IPS DF 6.9 (cell line): ENCODE measurements at places on chromosomes 16 and 17.

DNA sequence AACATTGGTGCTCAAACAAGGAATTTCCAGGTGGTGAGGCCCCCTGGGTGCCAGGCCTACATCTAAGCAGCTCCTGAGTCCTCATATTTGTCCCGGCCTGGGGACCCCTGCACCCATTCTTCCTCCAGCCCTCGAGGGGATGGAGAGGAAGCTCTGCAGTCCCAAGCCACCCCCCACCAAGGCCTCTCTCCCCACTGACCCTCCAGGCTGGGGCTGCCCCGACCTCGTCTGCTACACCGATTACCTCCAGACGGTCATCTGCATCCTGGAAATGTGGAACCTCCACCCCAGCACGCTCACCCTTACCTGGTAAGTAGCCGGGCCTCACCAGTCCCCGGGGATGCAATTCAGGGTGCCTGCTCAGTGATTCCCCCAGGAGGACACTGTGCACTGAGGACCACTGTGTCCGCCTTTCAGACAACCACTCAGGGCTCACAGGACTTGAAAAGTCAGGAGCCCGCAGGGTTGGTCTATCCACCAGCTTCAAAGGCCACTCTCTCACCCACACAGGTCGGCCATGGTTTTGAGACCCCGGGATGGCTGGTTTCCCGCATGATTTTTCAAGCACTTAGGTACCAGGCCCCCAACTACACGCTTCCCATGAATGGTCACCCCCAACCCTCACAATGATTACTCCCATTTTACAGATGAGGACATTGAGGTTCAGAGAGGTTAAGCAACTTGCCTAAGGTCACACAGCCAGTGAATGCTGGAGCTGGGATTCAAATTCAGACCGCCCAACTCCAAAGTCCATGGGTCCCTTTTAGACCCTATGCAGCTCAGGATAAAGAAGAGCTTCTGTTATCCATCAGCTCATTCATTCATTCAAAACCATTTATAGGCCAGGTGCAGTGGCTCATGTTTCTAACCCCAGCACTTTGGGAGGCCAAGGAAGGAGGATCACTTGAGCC is 32.4 kb downstream of the IL21R start:
- DNase-seq = no peak

GRCh38 chr16:85207357-85207921 is 95.2 kb upstream of the CIBAR2 start:
- DNase-seq = no peak

DNA sequence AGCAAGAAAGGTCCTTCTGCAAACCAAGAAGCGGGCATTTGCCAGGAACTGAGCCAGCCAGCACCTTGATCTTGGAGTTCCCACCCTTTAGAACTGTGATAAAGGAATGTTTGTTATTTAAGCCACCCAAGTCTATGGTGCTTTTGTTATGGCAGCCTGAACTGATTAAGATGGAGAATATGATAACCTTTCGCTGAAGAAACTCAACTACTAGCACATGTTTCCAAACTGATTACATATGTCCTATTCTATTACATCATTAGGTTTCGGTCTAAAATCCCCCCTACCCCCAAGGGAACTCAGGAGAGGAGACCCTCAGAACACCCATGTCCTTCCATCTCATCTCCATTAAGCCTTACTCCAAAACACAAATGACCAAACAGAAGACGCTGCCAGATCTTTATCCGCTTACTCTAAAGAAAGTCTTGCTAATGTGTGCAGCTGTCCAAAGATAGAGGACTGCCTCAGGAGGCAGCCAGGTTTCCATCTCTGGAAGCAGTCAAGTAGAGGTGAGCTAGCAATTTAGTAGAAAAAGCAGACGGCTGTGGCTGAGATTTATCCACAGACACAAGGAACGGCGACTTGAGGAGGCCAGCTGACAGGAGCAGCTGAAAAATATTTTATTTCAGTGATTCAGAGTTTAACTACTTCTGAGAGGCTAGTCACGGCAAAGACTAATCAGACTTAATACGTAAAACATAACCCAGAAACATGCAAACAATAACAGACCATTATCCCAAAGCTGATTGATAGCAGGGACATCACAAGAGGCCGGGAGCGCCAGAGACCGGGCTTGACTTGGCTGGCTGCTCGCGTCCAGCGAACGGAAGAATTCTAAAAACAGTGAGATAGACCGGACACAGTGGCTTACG is 611.4 kb upstream of the CDH5 start:
- DNase-seq = no peak

- no peak for DNase-seq
Observed at GRCh38 chr16:51825779-51826178, 674.7 kb upstream of the SALL1 start.

- no peak for DNase-seq
Observed at GRCh38 chr17:33225509-33225908, 67.6 kb downstream of the ASIC2 start.

GRCh38 chr16:52562770-52563169 is 15.8 kb upstream of the TOX3 start:
- DNase-seq = no peak

- no peak for DNase-seq
Observed at GRCh38 chr16:600781-601180, 10.9 kb downstream of the RAB40C start.

- no peak for DNase-seq
Observed at GRCh38 chr17:6551869-6552531, 4.4 kb downstream of the PITPNM3 start.

GRCh38 chr17:7023576-7024401 is 939 bp downstream of the BCL6B start:
- DNase-seq = no peak

DNA sequence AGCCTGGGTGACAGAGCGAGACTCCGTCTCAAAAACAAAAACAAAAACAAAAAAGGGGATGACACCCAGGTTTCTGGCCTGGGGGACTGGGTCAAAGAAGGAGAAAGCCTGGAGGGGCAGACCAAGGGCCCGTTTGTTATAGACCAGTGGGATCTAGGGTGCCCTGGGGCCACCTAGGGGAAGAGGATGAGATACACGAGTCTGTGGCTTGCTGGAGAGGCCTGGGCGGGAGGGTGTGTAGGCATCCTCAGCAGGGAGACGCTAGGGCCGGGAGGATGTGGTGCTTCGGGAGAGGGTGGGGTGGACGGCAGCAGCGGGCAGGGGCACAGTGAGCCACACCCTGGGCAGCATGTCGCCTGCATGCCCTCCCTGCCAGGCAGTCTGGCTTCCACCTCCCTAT is 17.1 kb upstream of the CRK start:
- no peak for DNase-seq

GRCh38 chr17:38709864-38710603 is 5.0 kb downstream of the MLLT6 start:
- no peak for DNase-seq

- peak; percentile 22 for DNase-seq
Observed at GRCh38 chr16:68444056-68444657, 4.2 kb downstream of the SMPD3 start.

DNA sequence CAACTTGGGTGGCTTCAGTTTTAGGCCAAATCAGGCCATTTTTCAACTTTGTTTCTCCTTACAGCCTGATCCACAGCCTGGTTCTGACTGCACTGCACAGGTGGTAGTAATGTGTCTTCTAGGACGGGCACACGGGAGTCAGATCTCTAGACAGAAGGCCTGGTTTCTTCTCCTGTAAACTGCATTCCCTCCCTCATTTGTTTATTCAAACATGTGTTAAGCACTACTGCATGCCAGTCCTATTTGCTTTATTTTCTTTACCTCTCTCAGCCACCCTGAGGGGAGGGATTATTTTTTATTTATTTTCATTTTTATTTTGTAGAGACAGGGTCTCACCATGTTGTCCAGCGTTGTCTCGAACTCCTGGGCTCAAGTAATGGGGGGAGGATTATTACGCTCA is 6.3 kb upstream of the KSR1 start:
- DNase-seq = no peak

- no peak for DNase-seq
Observed at GRCh38 chr17:67801626-67802175, 23.6 kb upstream of the BPTF start.

DNA sequence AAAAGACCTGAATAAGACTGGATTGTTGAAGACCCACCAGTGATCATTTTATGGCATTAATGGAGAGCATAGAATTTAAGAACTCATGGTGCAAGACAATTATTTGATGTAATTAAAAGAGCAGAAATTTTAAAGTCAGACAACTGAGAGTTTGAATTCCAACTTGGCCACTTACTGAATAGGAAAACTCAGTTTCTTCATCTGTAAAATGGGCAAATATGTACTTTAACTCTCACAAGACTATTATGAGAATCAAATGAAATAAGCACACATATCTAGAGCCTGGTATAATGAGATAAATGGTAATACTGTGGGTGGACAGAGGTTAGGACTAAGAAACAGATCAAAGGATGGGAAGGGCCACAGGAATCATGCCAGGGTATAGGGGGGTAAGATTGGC is 88.0 kb downstream of the SOX9 start:
- no peak for DNase-seq

- DNase-seq = no peak
Observed at GRCh38 chr17:3678095-3678820, 9.6 kb downstream of the EMC6 start.

DNA sequence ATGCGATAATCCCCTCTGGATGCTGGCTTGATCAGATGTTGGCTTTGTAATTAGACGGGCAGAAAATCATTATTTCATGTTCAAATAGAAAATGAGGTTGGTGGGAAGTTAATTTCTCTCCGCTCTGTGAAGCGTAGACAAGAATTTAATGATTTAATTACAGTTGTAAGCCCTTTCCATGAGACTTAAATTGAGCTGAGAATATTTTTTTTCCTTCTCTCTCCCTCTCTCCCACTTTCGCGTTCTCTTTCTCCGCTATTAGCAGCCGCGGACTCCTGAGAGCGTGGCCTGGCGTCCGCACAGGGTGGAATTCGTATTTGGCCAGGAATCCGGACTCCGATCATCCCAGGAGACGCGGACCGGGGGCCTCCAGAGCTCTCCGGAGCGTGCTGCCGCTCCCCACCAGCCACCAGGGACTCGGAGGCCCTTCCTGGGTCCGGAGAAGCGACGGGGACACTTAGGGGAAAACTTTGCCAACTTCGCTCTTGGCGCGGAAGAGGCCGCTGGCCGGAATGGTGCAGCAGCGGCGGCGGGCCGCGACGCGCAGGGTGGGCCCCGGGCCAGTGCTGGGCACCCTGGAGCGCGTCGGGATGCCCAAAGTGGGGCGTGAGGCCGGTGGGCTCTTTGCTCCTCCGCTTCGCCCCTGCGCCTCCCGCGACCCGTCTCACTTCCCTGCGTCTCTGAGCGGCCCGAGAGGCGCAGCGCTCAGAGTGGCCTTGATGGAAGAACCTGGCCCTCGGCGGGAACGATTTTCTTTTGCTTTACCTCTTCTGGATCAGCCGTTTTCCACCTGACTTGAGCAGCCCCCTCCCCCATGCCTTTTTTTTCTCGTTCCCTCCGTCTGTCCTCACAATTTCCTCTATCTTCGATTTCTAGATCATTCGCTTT is 3.6 kb upstream of the IRX3 start:
- no peak for DNase-seq

DNA sequence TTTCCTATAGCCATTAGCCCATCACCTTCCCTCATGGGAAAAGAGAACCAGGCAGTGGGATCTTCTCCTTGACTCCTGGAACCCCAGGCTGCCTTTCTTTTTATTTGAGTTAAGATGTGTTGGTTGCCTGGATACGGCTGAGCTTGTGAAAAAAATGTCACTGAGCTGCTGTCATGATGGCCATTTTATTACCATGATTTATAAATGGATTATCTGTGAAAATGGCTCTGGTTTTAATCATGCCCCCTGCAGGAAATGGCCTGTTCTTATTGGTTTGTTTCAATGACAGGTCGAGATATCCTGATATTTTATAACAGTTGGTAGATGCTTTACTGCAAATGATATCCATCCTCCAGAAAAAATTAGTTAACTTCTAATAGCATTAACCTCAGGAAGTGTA is 640.4 kb downstream of the CDH11 start:
- no peak for DNase-seq

GRCh38 chr17:56910509-56911235 is 3.2 kb downstream of the TRIM25 start:
- DNase-seq = no peak

DNA sequence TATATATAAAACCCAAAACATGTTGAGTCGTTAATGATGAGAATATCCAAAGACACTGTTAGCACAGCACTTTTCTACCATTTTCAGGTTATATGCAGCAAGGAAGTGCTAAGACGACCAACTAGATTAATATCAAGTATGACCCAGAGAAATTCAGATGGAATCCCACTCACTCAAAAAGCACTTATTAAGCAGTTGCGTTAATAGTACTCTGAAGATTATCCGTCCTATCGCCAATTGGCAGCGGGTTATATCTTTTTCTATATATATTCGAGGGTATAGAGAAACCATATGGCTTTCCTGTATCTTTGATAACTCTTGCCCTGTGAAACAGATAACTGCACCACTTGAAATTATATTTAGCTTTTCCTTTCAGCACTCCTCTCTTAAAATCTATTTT is 1.1 kb downstream of the CRLF3 start:
- DNase-seq = no peak

- no peak for DNase-seq
Observed at GRCh38 chr17:17435323-17435722, 41.5 kb upstream of the MED9 start.

- no peak for DNase-seq
Observed at GRCh38 chr16:35685085-35685484, 2225.7 kb downstream of the TP53TG3F start.
